Lung microvascular endothelial cell (primary cell): ENCODE measurements at places on chromosomes 7 and 10. TPM values are rescaled to one million over a fixed set of nuclear protein-coding genes. Genes with fewer than 3 reads are reported as not detected.

CPA4 gene
- under 0.01 TPM in 1 of 2 replicates, not detected in the other for total RNA-seq

EGR2 gene
- total RNA-seq: under 0.01 and 0.20 TPM in 2 replicates

KIAA1217 gene
- total RNA-seq: 2.8 and 8.5 TPM in 2 replicates

ANKRD16 gene
- total RNA-seq: 3.5 and 6.5 TPM in 2 replicates

SPDYE11 gene
- total RNA-seq: not detected in 2 replicates

VPS37D gene
- total RNA-seq: 2.6 and 2.8 TPM in 2 replicates

TCF7L2 gene
- total RNA-seq: 1.3 and 1.8 TPM in 2 replicates

NKX1-2 gene
- total RNA-seq: not detected in 2 replicates

TCAF2 gene
- total RNA-seq: 3.0 and 4.8 TPM in 2 replicates
